CD4-positive, alpha-beta T cell treated with Interleukin-12 subunit alpha and Interleukin-12 subunit beta, for 1 hour (primary cell): ENCODE measurements at places on chromosomes 12 and 14.

- DNase-seq: no peak
Measured at GRCh38 chr12:13093191-13093847, 10.1 kb downstream of the GSG1 start.

- no peak for DNase-seq
Measured at GRCh38 chr14:59026081-59026480, 162.4 kb upstream of the DAAM1 start.

DNA sequence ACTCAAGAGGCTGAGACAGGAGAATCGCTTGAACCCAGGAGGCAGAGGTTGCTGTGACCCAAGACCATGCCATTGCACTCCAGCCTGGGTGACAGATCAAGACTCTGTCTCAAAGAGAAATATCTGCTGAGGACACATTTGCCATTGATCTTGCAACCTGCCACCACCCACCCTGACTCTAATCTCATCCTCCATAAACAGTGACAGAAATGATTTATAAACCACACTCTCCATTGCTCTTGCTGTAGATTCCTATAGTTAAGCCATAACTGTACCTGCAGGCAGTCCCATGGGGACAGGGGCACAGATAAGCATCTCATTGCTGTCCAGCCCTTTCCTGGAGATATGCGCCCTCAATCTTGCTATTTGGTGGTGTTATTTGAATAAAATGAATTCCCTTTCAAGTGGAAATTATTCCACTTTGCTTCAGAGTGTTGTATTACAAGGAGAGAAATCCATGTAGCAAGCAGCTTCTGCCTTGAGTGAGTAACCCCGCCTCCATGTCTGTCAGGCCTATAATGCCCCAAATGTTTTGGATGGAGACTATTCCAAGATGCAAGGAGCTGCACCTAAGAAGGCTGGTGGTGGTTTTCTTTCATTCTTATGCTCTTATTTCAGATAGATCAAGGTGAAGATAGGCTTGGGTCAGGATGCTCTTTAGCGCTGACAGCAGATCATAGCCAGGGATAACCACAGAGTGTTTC is 3.0 kb upstream of the ZDHHC22 start:
- DNase-seq: no peak

DNA sequence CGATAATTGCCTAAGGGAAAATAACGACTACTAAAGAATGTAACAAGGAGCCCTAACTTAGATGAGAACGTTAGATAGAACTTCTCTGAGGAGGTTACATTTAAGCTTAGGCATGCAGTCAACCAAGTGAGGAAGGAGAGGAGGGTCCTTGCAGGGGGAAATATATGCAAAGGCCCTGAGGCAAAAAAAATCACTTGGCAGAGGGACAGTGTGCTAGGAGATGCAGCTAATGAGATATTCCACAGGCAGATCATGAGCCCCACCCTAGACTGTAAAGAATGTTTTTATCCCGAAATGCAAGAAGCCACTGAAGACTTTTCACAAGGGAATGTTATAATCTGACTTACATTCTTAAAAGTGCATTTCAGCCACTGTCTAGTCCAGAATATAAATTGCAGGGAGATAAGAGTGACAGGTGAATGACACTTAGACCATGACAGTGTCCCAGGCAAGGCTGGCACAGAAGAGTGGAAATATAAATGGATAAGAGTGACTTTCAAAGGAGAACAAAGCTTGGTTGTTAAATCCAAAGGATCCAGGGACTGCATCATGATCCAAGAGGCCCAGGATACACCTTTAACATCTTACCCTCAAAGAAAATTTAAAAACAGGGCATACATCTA is 61.0 kb downstream of the PPM1H start:
- no peak for DNase-seq

DNA sequence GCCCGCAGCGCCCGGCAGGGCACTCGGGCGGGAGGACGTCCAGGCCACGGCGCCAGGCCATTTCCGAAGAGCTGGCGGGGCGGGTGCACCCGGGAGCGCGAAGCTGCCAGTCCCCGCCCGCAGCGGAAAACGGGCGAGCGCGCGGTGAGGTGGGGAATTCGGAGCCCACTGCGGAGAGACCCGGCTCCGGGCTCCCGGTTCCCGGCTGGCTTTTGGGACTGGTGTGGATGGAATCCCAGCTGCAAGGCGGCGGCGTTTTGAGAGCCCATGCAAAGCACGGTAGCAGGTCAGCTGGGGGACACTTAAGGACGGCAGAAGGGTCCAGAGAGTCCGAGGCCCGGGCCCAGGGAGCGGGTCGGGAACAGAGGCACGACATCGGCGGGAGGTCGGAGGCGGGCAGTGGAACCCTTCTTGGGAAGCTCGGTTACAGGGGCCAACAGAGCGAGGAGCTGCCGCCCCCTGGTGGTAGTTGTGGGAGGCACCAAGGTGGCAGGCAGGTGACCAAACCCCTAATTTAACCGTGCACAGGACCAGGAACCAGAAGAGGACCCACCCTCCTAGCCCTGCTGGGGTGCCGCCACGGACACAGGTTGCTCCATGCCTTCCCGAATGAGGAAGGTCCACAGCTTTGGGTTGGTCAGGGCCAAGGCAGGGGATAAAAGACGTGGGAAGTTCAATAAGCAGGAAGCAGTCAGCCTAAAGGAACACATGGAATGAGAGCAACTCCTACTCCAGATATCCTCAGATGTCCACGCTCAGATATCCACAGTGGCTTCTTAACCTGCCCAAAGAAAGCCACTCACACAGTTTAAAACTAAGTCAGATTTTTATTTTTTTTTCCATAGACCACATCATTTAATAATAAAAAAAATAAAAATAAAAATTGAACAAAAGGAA is 685 bp upstream of the CDH24 start:
- peak; percentile 87 for DNase-seq

GRCh38 chr12:116266631-116267349 is 10.7 kb downstream of the MED13L start:
- DNase-seq: no peak

GRCh38 chr14:61229475-61229888 is 51.7 kb downstream of the TMEM30B start:
- DNase-seq: no peak

DNA sequence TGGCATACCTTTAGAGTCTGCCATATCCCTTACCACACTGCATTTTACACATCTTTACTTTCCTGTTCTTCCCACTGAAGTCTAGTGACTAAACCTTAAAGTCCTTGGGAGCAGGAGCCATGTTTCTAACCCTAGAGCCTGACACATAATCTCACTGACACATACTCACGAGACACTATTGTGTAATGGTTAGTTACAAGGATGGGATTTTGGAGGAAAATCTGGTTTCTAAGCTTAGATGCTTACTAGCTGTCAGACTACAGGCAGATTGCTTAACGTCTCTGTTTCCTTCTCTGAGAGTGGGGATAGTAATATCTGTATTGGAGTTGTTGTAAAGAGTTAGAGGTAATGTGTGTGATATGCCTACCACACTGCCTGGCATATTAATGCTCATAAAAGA is 6.2 kb upstream of the DYRK4 start:
- no peak for DNase-seq
